Inflammatory macrophage treated with lipopolysaccharide for 1 hour (primary cell): ENCODE measurements at places on chromosomes 3 and 15.
A peak's percentile ranks its signal among the peaks of the same experiment; 100 is the strongest.

GRCh38 chr3:138271189-138271794 is 58.4 kb downstream of the NME9 start:
- no peak for DNase-seq

- no peak for DNase-seq
These were observed 58.1 kb upstream of the PRR23E start for GRCh38 chr3:127134887-127135240.

- no peak for DNase-seq
These were observed 64.2 kb downstream of the MYLK start for GRCh38 chr3:123819949-123820348.

DNA sequence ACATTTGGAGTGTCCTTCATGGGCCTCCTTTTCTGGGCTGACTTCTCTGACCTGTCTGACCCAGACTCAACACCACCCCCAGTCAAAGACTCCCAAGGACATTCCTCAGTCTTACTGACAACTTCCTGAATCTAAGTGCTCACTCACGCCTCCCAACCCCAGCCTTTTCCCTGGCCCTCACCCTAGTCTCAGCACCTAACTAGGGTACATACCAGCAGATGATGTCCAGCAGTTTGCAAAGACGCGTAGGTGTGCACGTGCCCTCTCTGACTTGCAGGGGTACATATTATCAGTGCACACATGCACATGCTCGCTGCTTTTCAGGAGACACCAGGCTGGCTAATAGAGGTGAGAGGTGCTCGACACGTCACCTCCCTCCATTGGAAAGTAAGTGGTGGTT is 38.7 kb upstream of the SLCO2A1 start:
- DNase-seq: no peak

- DNase-seq: no peak
These were observed 171.5 kb downstream of the LRTM1 start for GRCh38 chr3:54756330-54756731.

- DNase-seq: no peak
These were observed 14.7 kb downstream of the MAP2K1 start for GRCh38 chr15:66401130-66402021.

DNA sequence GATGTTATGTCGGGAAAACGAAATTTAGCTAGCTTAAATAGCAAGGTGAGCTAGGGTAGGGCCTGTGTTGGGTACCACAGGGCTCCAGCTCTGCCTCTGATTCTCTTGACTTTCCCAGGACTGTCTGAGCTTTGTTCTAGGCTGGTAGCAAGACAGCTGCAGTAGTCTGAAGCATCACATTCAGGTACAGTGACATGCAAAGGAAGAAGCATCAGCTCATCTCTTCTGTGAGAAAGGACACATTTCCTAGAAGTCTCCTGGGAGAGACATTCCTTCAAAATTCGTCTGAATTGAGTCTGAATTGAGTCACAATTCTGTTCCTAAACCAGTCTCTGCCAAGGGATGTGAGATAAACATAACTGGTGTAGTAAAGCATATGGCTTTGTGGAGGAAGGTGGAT is 8.5 kb upstream of the UBXN7 start:
- no peak for DNase-seq

- no peak for DNase-seq
These were observed 538.6 kb downstream of the NR2F2 start for GRCh38 chr15:96869122-96869521.

GRCh38 chr3:23567917-23568316 is 237.8 kb upstream of the UBE2E1 start:
- peak; percentile 56 for DNase-seq

- no peak for DNase-seq
These were observed 73.5 kb downstream of the ATP1B3 start for GRCh38 chr3:141949972-141950371.

- DNase-seq: no peak
These were observed 2.2 kb downstream of the ZXDC start for GRCh38 chr3:126473292-126474168.

GRCh38 chr3:4680871-4681300 is 187.7 kb downstream of the ITPR1 start:
- no peak for DNase-seq

DNA sequence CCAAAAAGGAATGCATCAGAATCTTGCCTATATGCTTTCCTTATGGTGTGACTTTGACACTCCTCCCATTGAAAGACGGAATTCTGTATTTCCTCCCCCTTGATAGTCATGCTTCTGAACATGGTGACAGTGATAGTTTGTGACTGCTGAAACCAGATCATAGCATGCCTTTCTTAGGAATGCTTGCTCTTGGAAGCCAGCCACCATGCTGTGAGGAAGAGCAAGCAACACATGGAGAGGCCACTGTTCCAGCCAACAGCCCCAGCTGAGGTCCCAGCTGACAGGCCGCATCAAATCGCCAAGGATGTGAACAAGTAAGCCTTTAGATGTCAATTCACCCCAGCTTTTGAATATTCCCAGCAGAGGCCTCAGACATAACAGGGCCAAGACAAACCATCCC is 100.1 kb downstream of the IGF2BP2 start:
- DNase-seq: no peak

DNA sequence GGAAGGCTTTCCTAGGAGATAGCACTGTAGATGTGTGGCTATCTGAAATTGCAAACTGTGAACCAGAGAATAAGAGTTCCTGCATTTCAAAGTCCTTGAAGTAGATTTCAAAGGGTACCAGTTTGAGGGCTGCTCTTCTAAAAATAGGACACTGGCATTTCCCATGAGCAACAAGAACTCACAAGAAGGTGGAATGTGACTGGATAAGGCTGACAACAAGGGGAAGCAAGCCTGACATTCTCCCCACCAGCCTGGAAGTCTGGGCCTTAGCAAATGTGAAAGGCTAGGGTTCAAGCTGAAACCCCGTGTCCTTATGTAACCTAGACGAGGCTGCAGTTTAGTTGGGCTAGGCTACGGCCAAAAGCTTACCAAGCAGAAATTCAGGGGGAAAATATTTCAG is 18.7 kb upstream of the TJP1 start:
- no peak for DNase-seq

GRCh38 chr3:171416061-171416460 is 44.1 kb downstream of the TNIK start:
- no peak for DNase-seq

GRCh38 chr3:97895216-97895615 is 73.4 kb downstream of the CRYBG3 start:
- DNase-seq: no peak

DNA sequence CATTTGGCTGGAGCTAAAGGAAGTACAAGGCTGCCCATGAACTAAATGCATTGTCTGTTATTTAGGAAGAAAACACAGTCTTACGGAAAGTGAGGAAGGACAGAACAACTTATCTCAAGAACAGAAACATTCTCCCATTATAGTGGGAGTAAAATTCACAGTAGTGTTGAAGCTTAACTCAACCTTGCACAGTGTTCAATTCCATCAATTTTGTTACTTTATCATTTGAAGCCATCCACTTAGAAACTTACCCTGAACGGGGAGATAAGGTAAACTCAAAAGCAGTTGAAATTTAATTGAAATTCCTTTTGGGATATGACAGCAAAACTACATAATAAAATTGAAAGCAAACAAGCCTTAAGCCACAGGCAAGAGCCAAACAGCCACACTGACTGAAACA is 186.9 kb downstream of the PCCB start:
- no peak for DNase-seq

DNA sequence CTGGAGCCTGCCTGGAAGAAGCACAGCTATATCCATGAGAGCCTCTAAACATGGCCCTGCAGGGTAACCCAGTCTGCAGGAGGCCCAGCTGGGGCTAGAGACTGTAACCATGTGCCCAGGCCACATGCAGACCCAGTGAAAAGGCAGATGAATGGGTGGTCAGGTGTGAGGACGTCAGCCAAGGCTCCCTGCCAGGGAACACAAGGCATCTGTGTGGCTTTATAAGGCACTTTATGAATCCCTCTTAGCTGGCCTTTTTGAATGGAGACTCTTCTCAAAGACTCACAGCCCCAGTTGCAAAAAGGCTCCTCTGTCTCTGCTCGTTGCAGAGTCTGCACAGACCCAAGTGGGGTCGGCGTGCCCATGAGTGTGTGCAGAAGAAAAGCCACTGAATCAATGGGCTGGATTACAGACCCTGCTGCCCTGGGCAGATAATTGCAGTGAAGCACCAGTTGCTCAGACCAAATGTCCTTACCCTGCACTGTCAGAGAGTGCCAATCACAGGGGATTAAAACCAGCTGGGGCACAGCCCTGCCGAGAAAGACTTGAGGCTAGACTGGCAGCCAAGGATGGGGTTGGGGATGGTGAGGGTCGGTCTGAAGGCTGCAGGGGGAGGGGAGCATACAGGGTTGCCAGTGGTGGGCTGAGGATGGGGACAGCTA is 154.2 kb downstream of the RAB11A start:
- DNase-seq: no peak

DNA sequence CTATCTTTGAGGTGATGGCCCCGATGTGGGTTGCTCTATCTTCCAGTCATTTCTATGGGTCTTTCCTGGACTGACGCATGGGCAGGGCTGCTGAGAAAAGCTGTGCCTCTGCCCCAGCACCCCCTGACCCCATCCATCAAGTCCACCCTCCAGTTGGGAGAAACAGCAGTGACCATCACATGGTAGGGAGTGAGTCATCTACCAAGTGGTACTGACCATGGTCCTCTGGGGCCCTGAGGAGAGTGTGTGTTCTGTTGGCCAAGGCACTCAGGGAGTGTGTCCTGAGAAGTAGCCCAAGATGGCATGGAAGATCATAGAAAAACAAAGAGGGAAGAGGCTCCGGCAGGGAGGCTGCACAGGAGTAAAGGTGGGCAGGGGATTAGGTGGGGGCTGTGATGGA is 1.6 kb upstream of the DNAH1 start:
- peak; percentile 34 for DNase-seq

GRCh38 chr3:102225407-102226132 is 209.2 kb upstream of the ZPLD1 start:
- DNase-seq: peak; percentile 56

- DNase-seq: peak; percentile 52
These were observed 28.4 kb downstream of the SMAD6 start for GRCh38 chr15:66730168-66731021.

DNA sequence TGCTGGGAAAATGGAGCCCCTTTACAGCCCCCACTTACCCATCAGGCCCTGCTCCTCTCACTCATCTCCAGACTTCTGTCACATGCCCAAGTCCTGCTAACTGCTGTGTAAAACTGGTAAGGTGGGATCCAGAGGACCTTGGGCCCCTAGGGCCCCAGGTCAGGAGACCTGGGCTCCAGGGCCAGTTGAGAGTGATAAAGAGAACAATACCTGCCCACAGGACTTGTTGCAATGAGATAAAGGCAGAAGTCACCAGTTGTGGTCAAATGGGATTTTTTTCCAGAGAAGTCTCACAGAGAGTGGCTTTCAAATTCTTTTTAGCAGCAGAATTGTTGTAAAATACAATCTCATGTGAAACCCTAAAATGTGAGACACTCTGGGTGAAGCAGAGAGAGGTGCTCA is 753 bp downstream of the FURIN start:
- no peak for DNase-seq

DNA sequence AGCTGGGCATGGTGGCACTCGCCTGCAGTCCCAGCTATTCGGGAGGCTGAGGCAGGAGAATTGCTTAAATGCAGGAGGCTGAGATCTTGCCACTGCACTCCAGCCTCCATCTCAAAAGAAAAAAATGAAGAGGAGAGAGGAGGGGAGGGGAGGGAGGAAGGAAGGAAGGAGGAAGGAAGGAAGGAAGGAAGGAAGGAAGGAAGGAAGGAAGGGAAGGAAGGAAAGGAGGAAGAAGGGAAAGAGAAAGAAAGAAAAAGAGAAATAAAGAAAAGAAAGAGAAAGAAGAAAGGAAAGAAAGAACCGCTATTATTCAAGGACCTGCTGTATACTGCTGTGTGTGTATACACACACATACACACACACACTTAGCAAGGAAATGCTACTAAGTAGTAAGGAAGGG is 35.6 kb upstream of the DYNC1LI1 start:
- DNase-seq: no peak

DNA sequence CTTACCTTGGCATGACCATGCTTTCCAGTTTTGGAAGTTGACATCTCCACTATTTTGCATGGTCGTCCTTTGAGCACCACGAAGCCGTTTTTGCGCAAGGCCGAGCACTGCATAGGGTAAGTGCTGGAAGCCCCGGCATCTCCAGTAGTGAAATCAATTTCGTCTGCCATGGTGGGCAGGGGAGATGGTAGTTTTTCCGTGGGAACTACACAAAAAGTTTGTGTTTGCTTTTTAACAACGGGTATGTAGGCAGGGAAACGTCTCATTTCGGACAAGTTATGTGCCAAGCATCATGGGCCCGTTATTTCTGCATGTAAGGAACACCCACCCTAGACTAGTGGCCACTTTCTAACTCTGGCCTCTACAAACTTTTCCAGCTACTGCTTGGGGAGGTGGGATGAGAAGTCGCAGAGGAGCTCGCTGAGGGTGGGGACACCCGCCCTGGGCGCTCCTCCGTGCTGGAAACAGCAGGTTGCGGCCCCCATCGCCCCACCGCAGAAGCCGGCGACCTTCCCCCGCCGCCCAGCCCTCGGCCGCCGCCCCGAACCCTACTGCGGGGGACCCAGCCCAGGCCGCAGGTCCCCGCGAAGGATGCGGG is 701 bp downstream of the EIF5A2 start:
- DNase-seq: no peak

DNA sequence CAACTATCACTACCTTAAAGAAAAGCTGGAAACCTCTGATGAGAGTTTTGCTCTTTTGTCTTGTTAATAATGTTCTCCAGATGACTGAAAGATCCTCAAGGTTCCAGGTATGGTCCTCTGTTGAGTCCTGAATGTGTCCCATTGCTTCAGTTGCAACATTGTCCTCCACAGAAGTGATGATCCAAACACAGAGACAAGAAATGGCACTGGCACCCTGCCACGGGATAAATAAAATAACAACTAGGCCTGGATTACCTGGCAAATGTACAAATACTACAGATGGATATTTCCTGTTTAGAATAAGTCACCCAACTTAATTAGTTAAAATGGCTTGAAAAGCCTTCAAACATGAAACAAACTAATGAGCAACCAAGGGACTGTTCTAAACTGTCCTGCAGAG is 58.3 kb downstream of the EIF3J start:
- no peak for DNase-seq

DNA sequence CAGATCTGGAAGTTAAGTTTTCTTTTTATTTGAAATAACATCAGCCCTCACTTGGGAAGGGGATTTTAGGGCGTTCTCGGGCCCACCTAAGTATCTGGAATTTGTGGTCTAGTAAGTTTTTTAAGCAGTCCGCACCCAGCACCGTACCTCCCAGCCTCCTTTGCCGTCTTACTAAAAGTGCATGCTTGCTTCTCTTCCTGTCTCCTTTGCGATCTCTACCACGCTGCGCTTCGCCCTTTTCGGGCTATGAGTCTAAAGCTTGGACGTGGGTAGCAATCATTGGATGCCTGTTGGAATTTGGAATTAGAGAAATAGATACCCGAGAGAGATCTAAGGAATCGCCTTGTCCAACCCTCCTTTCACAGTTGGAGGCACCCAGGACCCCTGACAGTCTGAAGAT is 1.1 kb downstream of the THSD4 start:
- DNase-seq: no peak
